Activated CD8-positive, alpha-beta memory T cell treated with anti-CD3 and anti-CD28 coated beads for 1 hour (primary cell): ENCODE measurements at places on chromosomes 2 and 18.

GRCh38 chr2:122681626-122682025 lies 926.2 kb downstream of the TSN start:
- DNase-seq = no peak

- DNase-seq = no peak
These were observed 6.2 kb downstream of the PAIP2B start for GRCh38 chr2:71220743-71221142.

GRCh38 chr2:181907057-181907456 lies 15.5 kb downstream of the ITPRID2 start:
- no peak for DNase-seq

DNA sequence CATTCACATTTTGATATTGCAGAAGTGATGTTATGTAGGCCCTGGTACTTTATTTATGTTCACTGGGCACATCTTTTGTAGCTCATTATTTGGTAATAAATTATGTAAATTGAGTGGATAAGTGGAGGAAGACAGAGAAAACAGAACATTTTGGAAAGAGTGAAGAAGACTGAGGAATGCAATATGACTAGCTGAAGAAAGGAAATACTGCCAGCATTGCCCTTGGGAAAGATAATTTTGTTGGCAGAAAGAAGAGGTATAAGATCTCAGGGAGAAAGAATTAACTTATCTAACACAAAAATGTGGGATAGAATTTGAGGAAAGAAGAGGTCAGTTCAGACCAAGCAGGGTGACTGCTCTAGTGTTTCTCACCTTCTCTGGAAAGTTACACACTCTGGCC lies 118.8 kb downstream of the TTC27 start:
- no peak for DNase-seq

- no peak for DNase-seq
These were observed 56.5 kb downstream of the TTC21B start for GRCh38 chr2:165897074-165897473.

- no peak for DNase-seq
These were observed 93.6 kb upstream of the TMEM18 start for GRCh38 chr2:770776-771175.

- no peak for DNase-seq
These were observed 93.3 kb downstream of the ALPK2 start for GRCh38 chr18:58535340-58536201.

- peak; percentile 50 for DNase-seq
These were observed 524 bp upstream of the SERTAD2 start for GRCh38 chr2:64654063-64654811.

DNA sequence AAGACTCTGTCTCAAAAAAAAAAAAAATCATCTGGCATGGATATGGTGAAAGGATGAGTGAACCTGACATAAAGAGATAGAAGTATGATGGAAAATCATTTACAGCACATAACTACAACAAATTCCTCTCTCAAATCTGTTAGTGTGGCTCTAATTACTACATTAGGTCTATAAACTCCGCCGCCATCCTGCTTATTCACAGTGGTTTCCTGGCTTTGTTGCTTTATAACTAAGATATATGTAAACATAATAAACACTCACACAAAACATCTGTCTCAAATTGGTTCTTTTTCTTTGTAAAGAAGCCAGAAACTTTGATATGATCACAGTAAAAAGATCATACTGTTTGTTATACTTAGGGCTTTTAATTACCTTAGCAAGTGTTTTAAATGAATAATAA lies 412.6 kb upstream of the FAM98A start:
- no peak for DNase-seq

DNA sequence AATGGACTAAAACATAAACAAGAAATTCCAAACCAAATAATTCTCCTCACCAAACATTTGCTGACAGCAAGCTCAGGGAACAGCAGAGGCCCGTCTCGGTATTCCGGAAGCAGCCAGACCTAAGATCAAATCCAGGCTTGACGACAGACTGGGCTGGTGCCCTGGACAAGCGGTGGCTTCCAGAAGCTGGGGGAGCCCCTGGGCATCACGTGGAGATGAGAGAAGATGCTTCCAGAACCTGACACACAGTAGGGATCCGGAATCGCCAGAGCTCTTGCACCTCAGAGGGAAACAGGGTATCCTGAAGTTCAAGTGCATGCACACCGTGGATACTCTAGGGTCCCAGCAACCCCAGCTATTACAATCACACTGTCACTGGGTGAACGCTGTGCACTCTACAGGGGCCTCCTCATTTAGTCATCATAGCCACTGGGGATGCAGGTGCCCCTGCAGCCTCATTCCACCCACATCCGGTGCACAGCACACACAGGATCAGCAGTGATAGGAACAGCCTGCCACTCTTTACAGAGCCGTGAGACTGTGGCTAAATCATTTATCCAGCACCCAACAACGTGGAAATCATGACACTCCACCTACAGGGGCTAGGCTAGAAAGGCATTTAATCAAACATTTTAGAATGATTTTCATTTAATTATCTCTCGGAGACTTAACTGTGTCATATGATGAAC lies 102.6 kb downstream of the HDAC4 start:
- DNase-seq = peak; percentile 67

- no peak for DNase-seq
These were observed 154.5 kb upstream of the RBMS1 start for GRCh38 chr2:160647967-160648685.

GRCh38 chr2:196234672-196235071 lies 63.3 kb upstream of the STK17B start:
- peak; percentile 30 for DNase-seq

- no peak for DNase-seq
These were observed 1.2 kb upstream of the EMX1 start for GRCh38 chr2:72915907-72916742.

GRCh38 chr2:149038442-149039212 lies at the start of gene LYPD6B:
TSS of gene LYPD6B (plus strand) at chr2:149038699. CDS start at chr2:149130949, 92,250 bp downstream.
- no peak for DNase-seq

- DNase-seq = no peak
These were observed 59.5 kb downstream of the TMEM131 start for GRCh38 chr2:97936199-97936598.

- DNase-seq = no peak
These were observed 110.6 kb upstream of the SIX2 start for GRCh38 chr2:45119855-45120254.

GRCh38 chr2:1504311-1504750 lies 91.1 kb downstream of the TPO start:
- no peak for DNase-seq
